Epithelial cell of proximal tubule (primary cell): ENCODE measurements at places on chromosomes 11 and 22.

- DNase-seq: no peak
Measured at GRCh38 chr11:74822170-74822569, 73.5 kb downstream of the RNF169 start.

GRCh38 chr22:21816787-21817496 is 50.5 kb downstream of the MAPK1 start:
- DNase-seq: peak; percentile 75

- no peak for DNase-seq
Measured at GRCh38 chr11:29255401-29255800, 761.4 kb downstream of the KCNA4 start.

GRCh38 chr11:35142481-35143075 is 3.6 kb downstream of the CD44 start:
- DNase-seq: no peak

DNA sequence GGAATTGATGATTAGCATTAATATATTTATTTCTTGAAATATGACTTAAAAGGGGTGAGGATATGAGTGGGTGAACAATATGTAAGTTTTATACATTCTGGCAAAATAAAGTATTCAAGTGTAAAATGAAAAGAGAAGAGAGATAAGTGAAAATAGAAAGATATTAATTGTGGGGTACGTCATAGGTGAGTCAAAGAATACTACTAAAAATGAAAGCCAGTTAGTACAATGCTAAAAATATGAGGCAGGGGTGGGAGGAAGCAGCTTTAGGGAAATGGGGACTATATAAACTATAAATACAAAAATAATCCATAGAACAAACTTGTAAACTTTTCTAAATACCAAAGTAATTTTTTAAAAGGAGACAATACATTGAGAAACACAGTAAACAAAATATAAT is 661.4 kb downstream of the CNTN5 start:
- no peak for DNase-seq

DNA sequence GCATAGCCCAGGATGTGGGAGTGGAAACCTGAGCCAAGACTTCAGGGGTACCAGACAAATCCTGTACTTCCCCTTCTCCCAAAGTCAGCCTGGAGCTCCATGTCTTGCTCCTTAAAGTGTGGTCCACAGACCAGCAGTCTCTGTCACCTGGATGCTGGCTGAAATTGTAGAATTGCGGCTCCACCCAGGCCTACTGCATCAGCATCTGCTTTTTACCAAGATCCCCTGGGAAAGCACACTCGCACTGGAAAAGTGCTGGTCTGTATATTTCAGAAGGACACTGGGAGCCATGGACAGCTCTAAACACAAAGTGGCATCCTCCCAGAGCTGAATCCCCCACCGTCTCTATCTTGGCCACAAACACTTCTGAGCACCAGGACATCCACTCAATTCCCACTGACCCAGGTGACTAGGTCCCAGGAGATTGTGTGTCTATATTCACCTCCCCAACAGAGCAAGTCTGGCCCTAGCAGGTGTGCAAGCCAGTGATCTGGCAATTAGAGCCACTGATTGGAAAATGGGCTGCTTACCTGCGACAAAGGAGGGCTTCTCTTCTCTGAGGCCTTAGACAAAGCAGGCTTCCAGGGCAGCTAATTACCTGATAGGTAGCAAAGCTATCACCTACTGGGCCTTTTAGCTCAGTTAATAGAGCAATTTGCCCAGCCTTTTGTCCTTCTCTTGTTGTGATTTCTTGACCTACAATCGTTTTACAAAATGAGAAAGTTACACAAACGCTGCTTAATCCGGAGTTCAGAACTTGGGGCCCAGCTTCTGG is 443.3 kb downstream of the MN1 start:
- no peak for DNase-seq

DNA sequence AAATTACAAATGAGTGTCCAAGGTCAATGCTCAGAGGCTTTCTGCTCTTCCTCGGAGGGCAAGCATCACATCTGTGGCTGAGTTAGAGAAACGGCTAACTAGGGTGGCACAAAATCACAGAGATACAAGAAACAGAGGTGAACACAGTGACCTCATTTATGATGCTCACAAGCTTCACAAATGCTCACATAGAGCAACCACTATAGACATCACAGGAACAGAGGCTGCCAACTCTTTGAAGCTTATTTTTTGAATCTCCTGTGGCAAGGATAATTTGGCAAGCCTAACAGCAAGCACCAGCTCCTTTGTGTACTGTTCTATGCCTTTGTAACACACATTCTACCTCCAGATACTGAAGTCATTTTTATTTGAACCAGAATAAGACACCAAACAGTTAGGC is 416.5 kb upstream of the DDI1 start:
- no peak for DNase-seq
